ENCODE measurements at places on chromosomes 11 and 22. TPM values are rescaled to one million over a fixed set of nuclear protein-coding genes. Genes with fewer than 3 reads are reported as not detected.
A peak's percentile ranks its signal among the peaks of the same experiment; 100 is the strongest.

CLCF1 gene
- 5.4 TPM for total RNA-seq

DNA sequence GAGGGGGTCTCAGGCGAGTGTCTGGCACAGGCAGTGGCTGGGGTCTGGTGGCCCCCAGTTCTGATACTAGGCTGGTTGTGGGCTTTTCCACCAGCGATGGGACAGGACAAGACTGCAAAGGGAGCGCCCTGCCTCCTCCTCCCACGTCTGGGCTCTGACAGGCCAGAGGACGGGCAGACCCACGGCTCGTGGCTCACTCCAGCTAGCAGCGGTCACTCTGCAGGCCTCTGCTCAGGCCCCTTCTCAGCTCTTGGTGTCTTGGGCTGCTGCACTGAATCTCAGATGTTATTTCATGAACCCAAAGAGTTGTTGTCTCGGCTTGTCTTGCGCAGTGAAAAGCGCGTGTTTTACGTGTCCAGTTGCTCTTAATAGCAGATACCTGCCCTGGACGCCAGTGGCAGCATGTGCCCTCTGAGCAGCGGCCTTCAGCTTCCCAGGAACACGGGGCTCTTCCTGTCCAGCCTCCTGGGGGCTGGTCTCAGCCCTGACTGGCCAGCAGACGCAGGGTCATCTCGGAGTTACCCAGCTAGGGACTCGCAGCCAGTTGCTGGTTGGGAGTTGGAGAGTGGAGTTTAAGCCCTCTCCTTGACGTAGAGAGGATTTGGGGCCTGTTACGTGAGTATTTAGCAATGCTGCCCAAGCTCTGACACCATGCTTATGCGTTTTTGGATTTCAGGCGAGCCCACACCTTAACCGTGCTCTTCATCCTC lies 9.6 kb downstream of the PTDSS2 start:
- no peaks in the 10 kb centered on the region for H3K36me3 ChIP-seq
- H3K27me3 ChIP-seq: no peaks in the 10 kb centered on the region
- H3K27ac ChIP-seq: no peak overlapping the region
- DNase-seq: no peak

GRCh38 chr22:37244922-37245722 lies 1.1 kb upstream of the RAC2 start:
- peaks cover 37% of the 10 kb centered on the region for H3K4me1 ChIP-seq
- no peaks in the 10 kb centered on the region for H3K27me3 ChIP-seq
- peak overlapping the region; percentile 91 for H3K27ac ChIP-seq
- no peak for DNase-seq
- H3K4me3 ChIP-seq: peak overlapping the region; percentile 99
- peaks cover 13% of the 10 kb centered on the region for H3K36me3 ChIP-seq

DNA sequence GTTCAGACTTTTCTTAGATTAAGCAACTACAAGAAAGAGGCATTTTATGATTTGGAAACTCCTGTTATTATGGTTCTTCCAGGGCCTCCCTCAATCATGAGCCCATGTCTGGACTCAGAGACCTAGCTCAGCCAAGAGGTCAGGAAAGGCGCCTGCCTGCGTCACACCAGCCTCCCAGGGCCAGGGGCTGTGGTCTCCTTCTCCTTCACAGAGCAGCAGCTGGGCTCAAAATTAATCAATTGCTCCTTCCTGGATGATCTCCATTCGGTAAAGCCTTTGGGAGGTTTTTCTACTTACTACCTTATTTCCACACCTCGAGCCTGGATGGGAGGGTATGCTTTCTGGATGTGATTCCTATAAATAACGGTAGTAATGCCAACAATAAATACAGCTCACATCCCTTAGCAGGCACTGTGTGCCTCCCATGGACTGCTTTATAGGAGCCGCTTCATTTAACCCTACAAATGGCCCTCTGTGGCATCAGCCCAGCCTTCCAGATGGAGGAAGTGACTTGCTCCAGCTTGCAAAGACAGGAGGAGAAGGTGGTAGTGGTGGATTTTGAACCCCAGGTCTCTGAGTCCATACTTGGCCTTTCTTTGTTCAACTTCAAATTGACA lies 1445.6 kb downstream of the TBC1D22A start:
- H3K4me1 ChIP-seq: no peaks in the 10 kb centered on the region
- H3K27ac ChIP-seq: no peak overlapping the region
- H3K36me3 ChIP-seq: no peaks in the 10 kb centered on the region
- H3K4me3 ChIP-seq: no peak overlapping the region
- no peak for DNase-seq
- no peaks in the 10 kb centered on the region for H3K27me3 ChIP-seq

DNA sequence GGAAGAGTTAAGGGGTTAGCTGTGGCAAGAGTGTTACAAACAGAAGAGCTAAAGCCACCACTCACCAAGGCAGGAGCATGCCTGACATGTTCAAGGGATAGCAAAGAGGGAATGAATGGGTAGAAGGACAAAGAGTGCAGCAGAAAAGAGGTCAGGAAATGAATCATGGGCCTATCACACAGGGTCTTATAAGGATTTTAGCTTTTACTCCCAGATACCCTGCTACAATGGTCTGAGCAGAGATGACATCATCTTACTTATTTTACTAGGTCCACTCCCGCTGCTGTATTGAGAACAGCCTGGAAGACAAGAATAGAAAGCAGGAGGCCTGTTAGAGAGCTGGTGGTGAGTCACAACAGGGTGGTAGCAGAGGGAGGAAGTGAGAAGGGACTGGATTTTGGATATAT lies 9.8 kb downstream of the TRAF6 start:
- H3K4me3 ChIP-seq: no peak overlapping the region
- H3K27me3 ChIP-seq: no peaks in the 10 kb centered on the region
- DNase-seq: no peak
- H3K27ac ChIP-seq: no peak overlapping the region
- peaks cover 41% of the 10 kb centered on the region for H3K36me3 ChIP-seq

All from CD4-positive, alpha-beta memory T cell (primary cell).